ENCODE measurements at places on chromosomes 13 and 19.

DNA sequence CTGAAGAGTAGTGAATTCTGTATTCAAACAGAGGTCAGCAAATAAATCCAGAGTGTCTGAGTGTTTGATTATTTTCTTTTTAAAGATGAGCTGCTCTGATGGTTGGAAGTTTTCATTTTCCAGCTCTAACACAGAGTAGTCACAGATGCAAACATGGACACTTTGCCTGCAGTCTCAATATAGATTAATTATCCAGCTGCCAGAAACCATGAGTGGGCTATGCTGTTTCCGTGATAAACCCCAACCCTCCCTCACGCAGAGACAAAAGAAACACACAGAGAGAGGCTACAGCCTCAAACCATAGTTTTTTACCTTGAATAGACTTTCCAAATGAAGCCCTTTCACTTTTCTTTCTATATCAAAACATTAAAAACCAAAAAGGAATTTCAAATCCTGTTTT lies 884.7 kb downstream of the DIAPH3 start:
- DNase-seq = no peak

DNA sequence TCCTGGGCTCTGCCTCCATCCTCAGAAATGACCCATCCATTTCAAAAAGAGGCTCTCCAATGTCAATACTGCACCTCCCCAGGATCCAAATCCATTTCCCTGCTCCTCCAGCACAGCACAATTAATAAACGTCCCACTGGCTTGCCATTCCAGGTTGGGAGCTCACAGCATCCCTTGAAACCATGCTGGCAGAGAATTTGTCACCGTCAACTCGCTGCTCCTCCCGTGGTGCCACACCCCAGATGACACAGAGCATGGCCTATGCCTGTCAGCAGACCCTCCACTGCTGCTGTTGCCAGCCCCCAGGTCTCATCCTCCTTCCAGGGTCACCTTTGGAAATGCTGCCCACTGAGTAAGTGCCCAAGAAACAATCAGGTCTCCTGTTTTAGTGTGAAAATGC lies 53.0 kb upstream of the UQCRFS1 start:
- DNase-seq = no peak

GRCh38 chr19:1268226-1269064 lies 687 bp upstream of the CIRBP start:
- no peak for DNase-seq

DNA sequence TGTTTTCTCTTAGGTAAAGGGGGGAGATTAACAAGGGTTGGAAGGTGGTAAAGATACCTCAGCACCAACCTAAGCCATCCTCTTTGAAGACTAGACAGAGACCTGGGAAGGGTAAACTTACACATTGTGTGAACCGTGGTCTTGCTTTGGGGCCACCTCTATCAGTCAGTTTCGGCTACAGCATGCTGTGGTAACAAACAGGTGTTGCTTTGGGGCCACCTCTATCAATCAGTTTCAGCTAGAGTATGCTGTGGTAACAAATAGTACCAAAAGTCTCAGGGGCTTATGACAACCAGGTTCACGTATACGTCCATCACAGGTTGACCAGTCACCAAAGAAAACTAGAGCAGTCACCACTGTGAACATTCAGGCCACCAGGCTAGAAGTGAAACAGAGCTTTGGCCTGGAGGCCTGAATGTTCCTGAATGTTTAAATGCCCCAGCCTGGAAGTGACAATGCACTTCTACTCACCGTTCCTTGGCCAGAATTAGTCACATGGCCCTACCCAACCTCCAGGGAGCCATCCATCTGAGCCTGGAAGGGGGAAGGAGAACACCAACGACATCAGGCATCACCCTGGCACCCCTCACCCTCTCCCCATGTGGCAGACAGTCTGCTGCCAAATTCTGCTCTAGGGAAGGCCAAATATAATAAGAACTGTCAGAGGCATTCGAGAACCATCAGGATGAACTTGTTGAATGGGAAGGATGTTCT lies 3.8 kb downstream of the FXYD7 start:
- no peak for DNase-seq

- DNase-seq = no peak
These were observed 2.8 kb downstream of the SEMA6B start for GRCh38 chr19:4556597-4557127.

- no peak for DNase-seq
These were observed 3.3 kb downstream of the CSNK1G2 start for GRCh38 chr19:1944088-1944915.

- DNase-seq = no peak
These were observed 263.0 kb downstream of the KLF12 start for GRCh38 chr13:73870970-73871935.

GRCh38 chr19:4576016-4576933 lies 16.8 kb upstream of the SEMA6B start:
- peak; percentile 54 for DNase-seq

- DNase-seq = no peak
These were observed 625.7 kb upstream of the PCDH9 start for GRCh38 chr13:67855741-67856238.

DNA sequence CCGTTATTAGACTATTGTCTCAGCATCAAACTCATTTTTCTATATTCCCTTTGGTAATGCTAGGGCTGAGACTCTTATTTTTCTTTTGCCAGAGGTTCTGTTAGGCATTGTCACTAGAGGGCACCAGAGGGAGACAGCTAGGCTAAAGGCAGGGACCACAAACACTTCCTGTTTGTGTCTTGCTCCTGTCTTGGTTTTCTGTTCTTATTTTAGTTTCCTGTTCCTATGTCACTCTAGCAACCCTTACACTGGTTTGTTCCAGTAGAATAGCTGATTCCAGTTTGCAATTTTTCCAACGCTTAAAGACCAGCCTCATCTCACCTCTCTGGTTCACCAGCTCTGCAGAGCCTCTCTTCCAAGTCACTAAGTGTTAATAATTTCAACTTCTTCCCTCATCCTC lies 772.0 kb downstream of the DIAPH3 start:
- DNase-seq = peak; percentile 27

DNA sequence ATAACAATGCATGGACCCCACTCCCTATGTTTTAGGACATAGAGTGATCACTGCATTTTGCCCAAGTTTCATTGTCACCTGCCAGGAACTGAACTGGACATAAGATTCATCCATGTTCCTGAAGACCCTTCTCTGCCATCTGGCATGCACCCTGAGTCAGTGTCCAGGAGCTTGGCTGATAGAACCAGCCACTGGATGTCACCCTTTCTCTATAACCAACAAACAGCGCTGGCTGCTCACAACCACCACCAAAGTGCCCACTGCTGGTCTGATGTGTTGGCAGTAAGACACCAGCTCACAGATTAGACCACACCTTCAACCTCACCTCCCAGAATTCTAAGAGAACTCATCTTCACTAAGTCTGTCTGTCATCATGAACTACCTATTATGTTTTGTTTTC lies 333.4 kb downstream of the ITGBL1 start:
- no peak for DNase-seq

DNA sequence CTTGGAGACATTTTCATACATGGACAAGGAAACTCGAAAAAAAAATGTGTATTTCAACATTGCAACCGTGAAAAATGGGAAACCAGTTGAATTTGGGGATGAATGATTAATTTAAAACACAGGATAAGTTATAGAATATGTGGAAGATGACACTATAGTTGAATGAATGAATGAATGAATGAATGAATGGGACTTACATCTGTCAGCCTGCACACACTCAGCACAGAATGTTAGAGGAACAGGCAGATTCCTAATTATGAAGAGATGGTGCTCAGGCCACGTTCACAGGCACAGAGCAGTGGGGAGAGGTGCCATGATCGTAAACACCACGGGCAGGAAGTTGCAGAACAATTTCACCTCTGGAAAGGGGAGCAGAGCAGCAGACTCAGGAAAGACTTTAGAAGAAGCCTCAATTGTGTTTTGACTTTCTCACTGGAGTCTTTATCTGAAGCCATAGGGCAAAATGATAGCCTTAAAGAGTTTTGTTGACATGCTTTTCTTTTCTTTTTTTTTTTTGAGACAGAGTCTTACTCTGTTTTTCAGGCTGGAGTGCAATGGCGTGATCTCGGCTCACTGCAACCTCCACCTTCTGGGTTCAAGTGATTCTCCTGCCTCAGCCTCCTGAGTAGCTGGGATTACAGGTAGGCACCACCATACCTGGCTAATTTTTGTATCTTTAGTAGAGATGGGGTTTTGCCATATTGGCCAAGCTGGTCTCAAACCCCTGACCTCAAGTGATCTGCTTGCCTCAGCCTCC lies 4.9 kb upstream of the SULT2A1 start:
- no peak for DNase-seq

GRCh38 chr19:41096353-41096752 lies 8.1 kb downstream of the CYP2A13 start:
- no peak for DNase-seq

- DNase-seq = no peak
These were observed 1.0 kb downstream of the EFNA2 start for GRCh38 chr19:1286487-1287353.

GRCh38 chr19:34096020-34096915 lies 76.0 kb upstream of the LSM14A start:
- no peak for DNase-seq

DNA sequence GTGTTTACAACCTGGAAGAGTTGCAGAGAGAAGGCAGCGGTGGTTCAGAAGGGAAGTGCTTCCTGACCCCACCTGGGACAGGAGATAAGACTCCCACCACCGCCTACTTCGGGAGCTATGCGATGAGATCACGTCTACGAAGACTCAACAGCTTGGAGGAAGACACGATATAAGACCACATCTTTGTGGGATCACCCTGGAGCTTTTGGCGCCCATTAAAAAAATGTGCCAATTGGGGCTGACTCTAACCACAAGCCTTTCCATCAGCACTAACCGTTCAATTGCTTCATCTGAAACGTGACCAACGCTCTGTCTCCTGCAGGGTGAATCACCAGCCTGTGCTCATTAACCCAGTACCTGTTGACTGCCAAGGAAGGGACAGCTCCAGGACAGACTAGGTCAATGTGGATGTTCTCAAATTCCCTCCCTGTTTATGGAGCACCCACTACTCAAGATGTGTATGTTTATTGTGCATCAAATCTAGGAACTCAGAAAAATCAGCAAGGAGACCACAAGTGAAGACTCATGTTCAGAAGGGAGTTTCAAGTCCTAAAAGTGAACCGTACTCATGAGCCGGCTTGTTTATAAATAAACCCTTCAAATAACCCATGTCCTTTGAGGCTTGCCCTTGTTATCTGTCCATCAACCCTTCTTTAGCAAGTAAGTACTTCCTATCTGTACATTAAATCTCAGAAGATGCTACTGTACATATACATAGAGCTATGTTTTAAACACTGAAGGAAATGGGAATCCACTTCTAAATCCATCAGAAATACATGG lies 67.5 kb downstream of the LATS2 start:
- no peak for DNase-seq

- no peak for DNase-seq
These were observed 346.6 kb downstream of the RFC3 start for GRCh38 chr13:34164582-34164981.

- no peak for DNase-seq
These were observed 1433.0 kb downstream of the UQCRFS1 start for GRCh38 chr19:27779954-27780353.

- DNase-seq = no peak
These were observed 10.6 kb downstream of the PTBP1 start for GRCh38 chr19:807627-808422.

DNA sequence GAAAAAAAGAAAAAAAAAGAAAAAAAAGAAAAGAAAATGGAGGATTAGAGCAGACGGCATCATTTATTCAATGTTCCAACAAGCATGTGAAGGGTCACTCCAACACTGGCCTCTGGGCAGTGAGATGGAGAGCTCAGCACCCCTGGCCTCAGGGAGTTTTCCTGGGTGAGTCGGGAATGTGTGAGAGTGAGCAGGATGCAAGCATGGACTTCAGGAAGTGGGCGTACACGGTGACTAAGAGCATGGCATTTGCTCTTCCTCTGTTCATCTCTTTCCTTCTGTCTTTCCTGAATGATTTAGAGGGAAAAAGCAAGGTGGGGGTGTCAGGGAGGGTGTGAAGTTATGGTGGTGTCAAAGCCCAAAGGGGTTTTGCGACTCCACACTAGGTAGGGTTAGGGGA lies 682 bp upstream of the CABP5 start:
- DNase-seq = no peak

GRCh38 chr13:98503175-98504028 lies 73.5 kb downstream of the STK24 start:
- DNase-seq = no peak

- no peak for DNase-seq
These were observed 32.5 kb downstream of the MCF2L start for GRCh38 chr13:113001241-113002140.

- DNase-seq = no peak
These were observed 53.4 kb upstream of the GPR12 start for GRCh38 chr13:26813980-26814348.

DNA sequence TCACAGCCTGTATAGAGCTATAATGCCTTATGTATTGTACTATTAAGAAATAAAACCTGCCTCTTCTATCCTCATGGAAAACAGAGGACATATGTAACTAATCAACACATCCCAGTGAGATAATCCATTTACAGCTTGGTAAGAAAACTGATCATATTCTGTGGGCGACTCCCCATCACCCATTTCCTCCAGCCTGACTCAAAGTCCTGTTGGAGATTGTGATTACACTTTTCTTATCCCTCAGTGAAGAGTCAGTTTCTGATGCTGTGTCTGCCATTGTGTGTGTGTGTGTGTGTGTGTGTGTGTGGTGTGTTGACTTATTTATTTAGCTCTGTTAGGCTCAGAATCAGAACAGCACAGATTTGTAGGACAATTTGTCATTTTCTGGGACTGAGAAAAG lies 212.8 kb downstream of the FGF9 start:
- no peak for DNase-seq

GRCh38 chr19:41883463-41883820 lies 458 bp downstream of the ARHGEF1 start:
- no peak for DNase-seq

DNA sequence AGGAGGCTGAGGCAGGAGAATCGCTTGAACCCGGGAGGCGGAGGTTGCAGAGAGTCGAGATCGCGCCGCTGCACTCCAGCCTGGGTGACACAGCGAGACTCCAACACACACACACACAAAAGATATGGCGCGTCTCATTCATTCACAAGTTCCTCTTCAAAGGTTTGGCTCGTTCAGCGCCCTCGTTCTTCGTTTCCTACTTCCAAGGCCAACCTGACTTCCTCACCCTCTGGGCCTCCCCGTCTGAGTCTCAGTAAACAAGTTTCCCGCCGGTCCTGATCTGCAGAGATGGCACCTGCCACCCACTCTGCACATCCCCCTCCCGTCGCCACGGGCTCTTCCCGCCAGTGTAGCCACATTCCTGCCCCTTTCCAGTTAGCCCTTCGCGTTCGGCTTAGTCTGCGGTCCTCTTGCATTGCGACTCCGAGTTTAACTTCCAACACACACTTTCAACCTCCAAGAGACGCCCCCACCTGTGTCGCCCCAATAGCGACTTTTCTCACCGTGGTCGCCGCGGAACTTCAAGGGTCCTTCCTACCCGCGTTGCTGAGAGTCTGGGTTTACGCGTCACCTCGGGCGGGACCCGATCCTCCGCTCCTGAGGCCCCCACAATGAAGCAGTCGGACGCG lies 1.3 kb upstream of the BSG start:
- peak; percentile 55 for DNase-seq

GRCh38 chr19:2375353-2376121 lies 15.5 kb downstream of the TMPRSS9 start:
- no peak for DNase-seq

All from T follicular helper cell (primary cell).